ENCODE measurements at places on chromosomes 11 and 22.

GRCh38 chr22:17436981-17437412 is 67.7 kb downstream of the CECR2 start:
- DNase-seq, result no peak

DNA sequence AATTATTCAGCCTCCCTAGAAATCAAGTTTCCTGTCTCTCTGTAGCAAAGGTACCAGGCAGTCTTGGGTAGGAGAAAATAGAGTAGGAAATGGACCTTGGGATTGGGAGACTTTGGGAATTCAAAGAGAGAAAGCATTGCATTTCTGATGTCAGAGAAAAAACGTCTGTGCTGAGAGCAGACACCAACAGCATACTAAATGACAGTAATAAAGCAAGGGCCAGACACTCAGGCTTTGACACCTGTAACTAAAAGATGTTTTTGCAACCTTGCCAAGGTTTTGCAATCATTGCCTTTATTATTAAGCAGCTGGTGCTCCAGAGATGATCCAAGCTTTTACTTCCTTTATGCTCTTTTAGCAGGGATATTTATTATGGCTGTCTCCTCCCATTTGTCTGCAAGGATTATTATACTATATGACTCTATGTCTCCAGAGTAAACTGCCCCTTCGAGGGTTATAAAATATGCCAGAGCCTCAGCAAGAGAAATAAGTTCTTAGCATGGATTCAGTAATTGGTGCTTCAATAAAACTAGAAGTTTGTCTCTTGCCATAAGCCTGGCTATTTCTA is 85.2 kb upstream of the GRAMD1B start:
- no peak for DNase-seq

DNA sequence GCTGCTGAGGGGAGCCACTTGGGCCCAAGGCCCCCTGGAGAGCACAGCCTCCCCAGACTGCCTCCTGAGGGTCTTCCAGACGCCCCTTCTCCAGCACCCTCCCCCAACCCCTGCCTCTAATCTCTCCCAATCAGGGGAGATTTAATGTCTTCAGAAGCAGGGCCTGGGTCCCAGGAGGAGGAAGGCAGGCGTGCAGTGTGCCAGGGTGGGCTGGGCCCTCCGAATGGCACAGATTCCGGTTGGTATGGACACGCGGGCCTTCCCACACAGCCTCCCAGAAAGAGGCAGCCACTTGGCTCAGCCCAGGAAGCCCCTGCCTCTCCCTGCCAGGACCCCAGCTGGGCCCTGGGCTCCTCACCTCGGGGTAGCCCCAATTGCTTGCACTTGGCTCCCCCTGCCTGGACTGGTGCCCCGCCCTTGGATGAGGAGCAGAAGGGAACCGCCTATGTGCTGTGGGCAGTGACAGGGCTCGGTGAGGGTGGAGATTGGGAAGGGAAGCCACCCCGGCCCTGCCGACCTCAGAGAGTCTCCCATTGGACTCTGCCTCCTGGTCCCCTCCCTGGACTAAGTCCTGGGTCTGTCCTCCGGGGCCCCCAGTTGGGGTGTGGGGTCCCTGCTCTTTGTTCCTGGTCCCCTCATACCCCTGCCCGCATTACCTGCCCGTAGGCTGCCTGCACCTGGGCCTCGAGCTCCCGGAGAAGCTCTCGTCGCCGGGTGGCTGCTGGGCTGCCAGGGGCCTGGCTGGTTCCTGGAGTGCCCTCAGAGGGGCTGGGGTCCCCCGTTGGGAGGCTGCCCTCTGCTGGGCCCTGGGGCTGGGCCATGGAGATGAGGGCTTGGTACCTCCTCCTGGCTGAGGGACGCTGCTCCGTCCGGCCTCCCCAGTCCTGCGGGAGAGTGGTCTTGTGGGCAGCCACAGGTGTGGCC is 572 bp upstream of the CABP2 start:
- no peak for DNase-seq

- no peak for DNase-seq
Observed at GRCh38 chr22:41565403-41566054, 4.7 kb downstream of the CSDC2 start.

- DNase-seq, result no peak
Observed at GRCh38 chr11:119016216-119017009, 1.7 kb downstream of the RPS25 start.

- DNase-seq, result no peak
Observed at GRCh38 chr11:69278091-69278867, 15.7 kb upstream of the MYEOV start.

GRCh38 chr11:58525037-58525614 is 17.2 kb upstream of the OR5B21 start:
- peak; percentile 75 for DNase-seq

- no peak for DNase-seq
Observed at GRCh38 chr11:66850588-66851238, 6.2 kb upstream of the LRFN4 start.

DNA sequence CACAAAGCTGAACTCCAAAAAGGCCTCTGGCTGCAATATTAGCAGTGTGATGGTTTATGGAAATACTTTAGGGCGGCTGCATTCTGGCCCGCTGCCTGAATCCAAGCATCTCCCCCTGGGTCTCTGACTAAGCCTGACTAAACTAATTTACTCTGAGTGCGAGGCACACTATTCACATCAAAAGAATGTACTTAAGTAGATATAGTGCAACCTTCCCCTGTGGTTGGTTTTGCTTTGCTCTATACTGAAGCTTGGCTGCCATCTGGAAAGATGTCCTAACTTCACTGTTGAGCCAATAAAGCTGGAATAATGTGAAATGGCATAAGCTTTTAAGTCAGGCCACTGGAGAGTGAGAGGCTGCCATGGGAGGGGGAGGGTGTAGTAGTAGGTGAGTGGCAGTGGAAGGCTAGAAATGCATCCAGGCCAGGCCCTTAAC is 321.6 kb downstream of the AASDHPPT start:
- no peak for DNase-seq

Measured in HL-60 (cell line).